ENCODE measurements at places on chromosomes 1 and 21. TPM values are rescaled to one million over a fixed set of nuclear protein-coding genes. Genes with fewer than 3 reads are reported as not detected.
A peak's percentile ranks its signal among the peaks of the same experiment; 100 is the strongest.

GRCh38 chr1:31592132-31592531 is 15.8 kb downstream of the TINAGL1 start:
- no peak overlapping the region for H3K4me3 ChIP-seq
- H3K4me1 ChIP-seq = peaks cover 14% of the 10 kb centered on the region
- H3K36me3 ChIP-seq = no peaks in the 10 kb centered on the region
- no peaks in the 10 kb centered on the region for H3K27me3 ChIP-seq

DNA sequence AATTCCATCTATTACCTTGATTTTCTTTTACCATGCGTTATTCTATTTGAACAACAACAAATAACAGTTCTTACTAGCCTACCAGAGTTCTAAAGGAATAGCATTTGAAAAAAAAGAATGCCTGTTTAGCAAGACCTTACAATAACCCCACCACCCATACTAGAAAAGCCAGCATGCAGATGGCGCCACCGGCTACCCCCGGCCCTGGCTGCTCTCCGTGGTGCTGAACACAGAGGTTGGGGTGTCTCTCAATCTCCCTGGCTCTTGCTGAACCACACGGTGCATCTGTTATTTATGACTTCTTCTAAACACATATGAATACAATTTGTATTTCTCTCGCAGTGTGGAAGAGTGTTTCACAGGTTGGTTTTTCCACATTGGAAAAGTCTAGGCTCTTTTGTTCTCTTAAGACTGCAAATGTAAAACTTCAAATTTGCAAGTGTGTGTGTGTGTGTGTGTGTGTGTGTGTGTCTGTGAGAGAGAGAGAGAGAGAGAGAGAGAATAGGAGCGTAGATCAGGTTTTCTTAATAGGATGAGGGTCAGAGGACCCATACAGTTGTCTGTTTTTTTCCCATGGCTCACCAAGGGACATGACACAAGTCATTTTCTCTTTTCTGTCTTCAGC is 13.6 kb downstream of the GRIK3 start:
- no peaks in the 10 kb centered on the region for H3K27me3 ChIP-seq
- DNase-seq = no peak
- no peak overlapping the region for H3K27ac ChIP-seq
- no peaks in the 10 kb centered on the region for H3K4me1 ChIP-seq

- H3K36me3 ChIP-seq = peaks cover 30% of the 10 kb centered on the region
- H3K4me1 ChIP-seq = no peaks in the 10 kb centered on the region
- DNase-seq = no peak
- no peak overlapping the region for H3K27ac ChIP-seq
Observed at GRCh38 chr1:46708121-46708520, 10.8 kb downstream of the EFCAB14 start.

- no peaks in the 10 kb centered on the region for H3K36me3 ChIP-seq
- H3K4me1 ChIP-seq = no peaks in the 10 kb centered on the region
- H3K4me3 ChIP-seq = no peak overlapping the region
- DNase-seq = peak; percentile 81
- H3K27ac ChIP-seq = no peak overlapping the region
- H3K27me3 ChIP-seq = no peaks in the 10 kb centered on the region
Observed at GRCh38 chr1:198623752-198624647, 14.8 kb upstream of the PTPRC start.

DNA sequence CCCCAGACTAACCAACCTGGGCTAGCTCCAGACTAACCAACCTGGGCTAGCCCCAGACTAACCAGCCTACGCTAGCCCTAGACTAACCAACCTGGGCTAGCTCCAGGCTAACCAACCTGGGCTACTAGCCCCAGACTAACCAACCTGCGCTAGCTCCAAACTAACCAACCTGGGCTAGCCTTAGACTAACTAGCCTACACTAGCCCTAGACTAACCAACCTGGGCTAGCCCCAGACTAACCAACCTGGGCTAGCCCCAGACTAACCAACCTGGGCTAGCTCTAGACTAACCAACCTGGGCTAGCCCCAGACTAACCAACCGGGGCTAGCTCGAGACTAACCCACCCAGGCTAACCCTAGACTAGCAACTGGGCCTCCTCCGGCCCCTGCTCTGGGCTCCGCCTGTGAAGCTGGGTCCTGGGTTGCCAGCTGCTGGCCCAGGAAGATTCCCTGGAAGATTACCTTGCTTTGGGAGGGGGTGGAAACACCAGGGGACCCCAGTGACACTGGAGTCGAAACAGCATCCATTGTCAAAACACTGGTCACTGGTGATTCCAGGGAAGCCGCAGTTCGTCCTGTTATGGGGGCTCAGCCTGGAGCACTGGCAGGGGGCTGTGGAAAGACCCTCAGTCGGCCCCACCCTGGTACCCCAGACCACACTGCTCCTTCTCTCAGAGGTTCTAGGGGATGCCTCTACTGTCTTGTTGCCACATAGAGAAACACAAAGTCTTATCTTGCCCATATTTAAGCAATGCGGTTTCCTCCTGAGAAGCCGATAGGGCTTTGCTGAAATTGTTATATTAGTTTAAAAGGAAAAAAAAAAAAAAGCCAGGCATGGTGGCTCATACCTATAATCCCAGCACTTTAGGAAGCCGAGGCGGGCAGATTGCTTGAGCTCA is 1.1 kb downstream of the TFF2 start:
- no peaks in the 10 kb centered on the region for H3K36me3 ChIP-seq
- H3K27me3 ChIP-seq = no peaks in the 10 kb centered on the region
- no peak overlapping the region for H3K4me3 ChIP-seq
- no peak overlapping the region for H3K27ac ChIP-seq
- no peaks in the 10 kb centered on the region for H3K4me1 ChIP-seq
- DNase-seq = no peak

GRCh38 chr1:245988393-245989078 is 518.5 kb downstream of the SMYD3 start:
- H3K36me3 ChIP-seq = no peaks in the 10 kb centered on the region
- peaks cover 20% of the 10 kb centered on the region for H3K4me1 ChIP-seq
- no peak for DNase-seq
- no peak overlapping the region for H3K4me3 ChIP-seq
- H3K27me3 ChIP-seq = no peaks in the 10 kb centered on the region

GRCh38 chr1:158654571-158654970 is 31.9 kb downstream of the SPTA1 start:
- no peak for DNase-seq
- H3K27ac ChIP-seq = no peak overlapping the region
- H3K27me3 ChIP-seq = no peaks in the 10 kb centered on the region

DNA sequence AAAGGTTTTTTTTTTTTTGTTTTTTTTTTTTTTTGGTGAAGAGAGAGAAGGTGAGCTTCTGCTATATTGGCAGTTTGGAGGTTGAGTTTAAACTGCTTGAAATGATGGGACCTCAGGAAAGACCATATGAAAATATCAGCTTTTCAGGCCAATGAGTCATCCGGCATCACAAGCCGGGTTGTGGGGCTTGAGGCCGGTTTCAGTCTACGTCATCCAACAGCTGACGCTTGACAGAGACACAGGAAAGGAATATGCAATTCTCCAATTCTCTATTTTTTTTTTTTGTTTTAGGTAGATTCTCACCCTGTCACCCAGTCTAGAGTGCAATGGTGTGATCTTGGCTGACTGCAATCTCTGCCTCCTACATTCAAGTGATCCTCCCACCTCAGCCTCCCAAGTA is 52.4 kb downstream of the KCNJ6 start:
- H3K4me3 ChIP-seq = no peak overlapping the region
- DNase-seq = peak; percentile 87
- H3K36me3 ChIP-seq = no peaks in the 10 kb centered on the region
- H3K4me1 ChIP-seq = peaks cover 5% of the 10 kb centered on the region
- no peaks in the 10 kb centered on the region for H3K27me3 ChIP-seq
- no peak overlapping the region for H3K27ac ChIP-seq

GRCh38 chr1:10530756-10531495 is 56.2 kb downstream of the PEX14 start:
- peaks cover 44% of the 10 kb centered on the region for H3K4me1 ChIP-seq
- H3K4me3 ChIP-seq = peak overlapping the region; percentile 51
- no peaks in the 10 kb centered on the region for H3K36me3 ChIP-seq
- DNase-seq = peak; percentile 90
- peak overlapping the region; percentile 85 for H3K27ac ChIP-seq

GRCh38 chr1:160167580-160167979 is 16.2 kb downstream of the ATP1A4 start:
- no peaks in the 10 kb centered on the region for H3K36me3 ChIP-seq
- peaks cover 7% of the 10 kb centered on the region for H3K4me1 ChIP-seq
- peaks cover 2% of the 10 kb centered on the region for H3K27me3 ChIP-seq
- no peak overlapping the region for H3K4me3 ChIP-seq

DNA sequence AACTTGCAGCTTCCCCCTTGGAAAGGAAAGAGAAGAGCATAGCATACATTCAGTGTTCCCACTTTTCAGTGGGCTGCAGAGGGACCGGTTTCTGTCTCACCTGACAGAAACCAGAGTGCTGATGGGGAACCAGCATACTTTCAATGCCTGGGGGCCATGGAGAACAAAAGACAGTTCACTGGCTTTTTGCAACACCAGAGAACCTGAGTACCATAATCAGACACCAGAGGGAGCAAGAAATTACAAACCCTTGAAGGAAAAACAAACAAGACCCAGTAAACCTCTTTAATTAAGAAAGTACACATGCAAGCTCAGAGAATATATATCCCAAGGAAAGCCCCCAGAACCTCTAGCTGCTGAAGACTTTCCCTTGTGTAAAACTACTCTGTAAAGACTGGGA is 51.1 kb downstream of the CSMD2 start:
- DNase-seq = no peak
- no peaks in the 10 kb centered on the region for H3K27me3 ChIP-seq
- H3K27ac ChIP-seq = no peak overlapping the region
- no peak overlapping the region for H3K4me3 ChIP-seq
- H3K36me3 ChIP-seq = no peaks in the 10 kb centered on the region

- H3K36me3 ChIP-seq = no peaks in the 10 kb centered on the region
- H3K4me1 ChIP-seq = peaks cover 7% of the 10 kb centered on the region
- DNase-seq = no peak
- H3K27ac ChIP-seq = no peak overlapping the region
- no peaks in the 10 kb centered on the region for H3K27me3 ChIP-seq
Observed at GRCh38 chr1:109762039-109762585, 1.6 kb downstream of the EPS8L3 start.

GRCh38 chr1:173477286-173478093 is at the start of gene PRDX6:
PRDX6 (plus strand) TSS chr1:173477335; CDS start chr1:173477398, 63 bp downstream.
- H3K4me1 ChIP-seq = peaks cover 44% of the 10 kb centered on the region
- DNase-seq = peak; percentile 70
- H3K36me3 ChIP-seq = peaks cover 21% of the 10 kb centered on the region
- H3K27ac ChIP-seq = peak within 1 kb of the TSS; percentile 93
- H3K4me3 ChIP-seq = peak within 1 kb of the TSS; percentile 85

DNA sequence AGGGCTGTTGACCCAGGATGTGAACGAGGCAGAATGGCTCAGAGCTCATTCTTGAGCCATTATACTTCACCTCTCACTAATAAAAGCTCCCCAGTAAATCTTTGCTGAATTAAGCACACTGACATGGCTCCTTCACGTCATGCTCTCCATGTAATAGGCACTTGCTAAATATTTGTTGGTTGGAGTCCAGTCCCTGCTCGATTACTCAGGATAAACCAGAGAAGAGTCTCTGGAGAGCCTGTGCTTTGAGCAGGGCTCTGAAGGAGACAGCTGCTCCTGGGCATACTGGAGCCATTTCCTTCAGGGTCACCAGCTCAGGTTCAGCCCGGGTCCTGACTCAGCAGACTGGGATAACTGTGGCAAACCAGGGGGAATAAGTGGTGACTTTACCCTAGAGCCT is 46.9 kb downstream of the HLX start:
- no peaks in the 10 kb centered on the region for H3K36me3 ChIP-seq
- no peaks in the 10 kb centered on the region for H3K4me1 ChIP-seq
- H3K4me3 ChIP-seq = no peak overlapping the region
- peak; percentile 2 for DNase-seq

GRCh38 chr1:74334147-74334546 is 99.0 kb downstream of the TNNI3K start:
- no peaks in the 10 kb centered on the region for H3K4me1 ChIP-seq
- no peaks in the 10 kb centered on the region for H3K36me3 ChIP-seq
- no peaks in the 10 kb centered on the region for H3K27me3 ChIP-seq

DNA sequence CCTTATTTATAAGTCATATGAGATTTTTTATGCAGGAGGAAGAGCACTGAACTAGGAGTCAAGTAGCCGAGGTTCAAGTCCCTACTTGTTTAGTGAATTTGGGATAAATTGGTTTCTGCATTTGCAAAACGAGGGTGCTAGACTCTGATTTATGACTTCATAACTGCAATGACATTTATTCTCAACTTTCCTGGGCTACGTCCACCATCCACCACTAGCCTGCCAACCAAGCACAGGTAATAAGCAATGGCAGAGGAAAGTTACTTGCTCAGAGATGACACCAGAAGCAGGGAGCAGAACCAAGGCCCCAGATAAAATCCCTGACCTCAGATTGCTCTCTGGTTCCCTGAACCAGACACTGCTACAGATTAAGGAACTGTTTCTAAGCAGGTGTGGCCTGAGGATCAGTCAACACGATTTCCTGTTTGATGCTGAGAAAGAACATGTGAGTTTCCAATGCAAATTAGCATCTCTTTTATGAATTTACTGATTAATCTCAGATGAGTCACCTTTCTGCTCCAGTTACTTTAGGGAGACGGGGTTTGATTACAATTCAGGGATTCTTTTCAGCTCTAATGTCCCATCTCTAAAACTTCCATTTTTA is 52.7 kb downstream of the PLPP3 start:
- no peaks in the 10 kb centered on the region for H3K27me3 ChIP-seq
- no peak overlapping the region for H3K4me3 ChIP-seq
- H3K36me3 ChIP-seq = peaks cover 8% of the 10 kb centered on the region
- no peak overlapping the region for H3K27ac ChIP-seq

DNA sequence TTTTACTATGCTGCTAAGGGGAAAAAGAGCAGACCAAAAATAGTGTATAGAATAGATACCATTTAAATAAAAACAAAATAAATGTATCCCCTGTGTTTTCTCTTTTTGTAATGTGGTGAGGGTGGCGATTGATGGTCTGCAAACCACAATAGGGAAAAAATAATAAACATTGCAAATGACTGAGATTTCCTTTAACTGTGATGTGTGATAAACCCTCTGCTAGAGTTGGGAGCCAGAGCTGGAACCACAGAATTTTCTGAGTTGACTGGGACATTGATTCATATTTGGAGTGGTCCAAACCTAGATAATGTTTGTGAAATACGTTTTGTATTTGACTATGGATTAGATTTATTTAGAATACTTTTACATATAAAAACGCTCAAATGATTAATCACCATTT is 70.6 kb upstream of the PTGFR start:
- no peaks in the 10 kb centered on the region for H3K4me1 ChIP-seq
- DNase-seq = peak; percentile 73
- H3K36me3 ChIP-seq = no peaks in the 10 kb centered on the region
- H3K27me3 ChIP-seq = peaks cover 2% of the 10 kb centered on the region

Gene VAV3
- total RNA-seq = 1.9 TPM

Gene OR2L8
- total RNA-seq = not detected

Gene S100A14
- total RNA-seq = 0.38 TPM

Gene FGR
- total RNA-seq = 0.17 TPM

Gene CLEC20A
- total RNA-seq = not detected

Gene GNPAT
- total RNA-seq = 32.5 TPM

Gene TTC34
- 0.31 TPM for total RNA-seq

Gene DDAH1
- total RNA-seq = 76.7 TPM

Gene LEMD1
- 2.5 TPM for total RNA-seq

Gene CCDC185
- not detected for total RNA-seq
